ENCODE measurements at places on chromosomes 13 and 19. TPM values are rescaled to one million over a fixed set of nuclear protein-coding genes. Genes with fewer than 3 reads are reported as not detected.

DNA sequence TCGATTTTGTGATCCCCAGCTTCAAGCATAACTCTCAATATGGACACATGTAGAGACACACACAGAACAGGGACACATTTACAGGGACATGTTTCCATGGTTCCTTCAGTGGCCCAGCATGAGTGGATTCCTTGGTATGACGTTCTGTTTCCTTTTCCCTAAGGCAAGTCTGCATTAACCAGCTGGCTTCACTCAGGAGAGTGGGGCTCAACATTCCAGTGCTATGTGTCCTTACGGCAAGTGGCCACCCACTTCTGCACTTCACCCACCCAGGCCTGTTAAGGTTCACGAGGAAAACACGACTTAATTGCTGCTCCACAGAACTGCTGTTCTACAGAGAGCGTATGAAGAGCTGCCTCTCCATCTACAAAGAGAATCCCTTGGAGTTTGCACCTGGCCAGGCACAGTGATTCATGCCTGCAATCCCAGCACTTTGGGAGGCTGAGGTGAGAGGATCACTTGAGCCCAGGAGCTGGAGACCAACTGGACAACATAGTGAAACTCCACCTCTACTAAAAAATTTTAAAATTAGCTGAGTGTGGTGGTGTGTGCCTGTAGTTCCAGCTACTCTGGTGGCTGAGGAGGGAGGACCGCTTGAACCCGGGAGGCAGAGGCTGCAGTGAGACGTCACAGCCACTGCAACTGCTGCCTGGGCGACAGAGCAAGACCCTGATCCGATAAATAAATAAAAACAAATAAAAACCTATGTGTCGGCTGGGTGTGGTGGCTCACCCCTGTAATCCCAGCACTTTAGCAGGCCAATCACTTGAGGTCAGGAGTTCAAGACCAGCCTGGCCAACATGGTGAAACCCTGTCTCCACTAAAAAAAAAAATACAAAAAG lies 32.5 kb downstream of the BRD4 start:
- no peak overlapping the region for H3K4me3 ChIP-seq
- peak overlapping the region; percentile 79 for H3K27ac ChIP-seq
- H3K4me1 ChIP-seq, result peaks cover 77% of the 10 kb centered on the region
- H3K36me3 ChIP-seq, result peaks cover 11% of the 10 kb centered on the region
- no peaks in the 10 kb centered on the region for H3K27me3 ChIP-seq
- no peak for DNase-seq

Gene TMEM147
- 65.3 TPM for total RNA-seq

DNA sequence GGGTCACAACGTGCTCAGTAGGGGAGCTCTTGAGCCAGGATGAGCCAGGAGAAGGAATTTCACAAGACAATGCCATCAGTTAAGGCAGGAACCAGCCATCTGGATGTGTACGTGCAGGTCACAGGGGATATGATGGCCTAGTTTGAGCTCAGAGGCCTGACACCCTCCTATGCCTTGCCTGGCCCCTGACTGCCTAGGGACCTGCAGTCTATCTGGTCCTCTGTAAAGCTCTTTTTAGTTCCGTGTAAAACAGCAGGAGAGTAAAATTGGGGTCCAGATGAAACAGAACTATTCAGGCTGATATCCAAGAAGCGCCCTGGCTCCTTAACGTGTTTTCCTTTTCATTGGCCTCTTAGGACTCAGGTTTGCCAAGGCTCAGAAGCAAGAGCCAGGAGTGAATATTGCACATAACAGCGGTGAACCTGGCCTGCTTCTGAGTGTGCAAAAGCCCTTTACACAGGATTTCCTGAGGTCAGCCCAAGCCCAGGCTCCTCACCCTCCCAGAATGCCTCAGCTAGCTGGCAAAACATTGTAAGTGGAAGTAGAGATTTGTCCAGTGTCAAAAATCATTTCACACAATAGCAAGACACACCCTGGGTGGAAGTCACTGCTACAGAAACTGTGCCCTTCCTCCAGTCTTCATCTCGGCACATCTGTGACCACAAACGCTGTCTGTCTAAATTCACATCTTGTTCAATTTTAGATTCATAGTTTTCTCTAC lies 777.2 kb downstream of the UQCRFS1 start:
- H3K27me3 ChIP-seq, result no peaks in the 10 kb centered on the region
- no peak overlapping the region for H3K4me3 ChIP-seq
- no peak for DNase-seq
- no peaks in the 10 kb centered on the region for H3K36me3 ChIP-seq
- H3K4me1 ChIP-seq, result no peaks in the 10 kb centered on the region
- H3K27ac ChIP-seq, result no peak overlapping the region

Gene DMKN
- total RNA-seq, result not detected

DNA sequence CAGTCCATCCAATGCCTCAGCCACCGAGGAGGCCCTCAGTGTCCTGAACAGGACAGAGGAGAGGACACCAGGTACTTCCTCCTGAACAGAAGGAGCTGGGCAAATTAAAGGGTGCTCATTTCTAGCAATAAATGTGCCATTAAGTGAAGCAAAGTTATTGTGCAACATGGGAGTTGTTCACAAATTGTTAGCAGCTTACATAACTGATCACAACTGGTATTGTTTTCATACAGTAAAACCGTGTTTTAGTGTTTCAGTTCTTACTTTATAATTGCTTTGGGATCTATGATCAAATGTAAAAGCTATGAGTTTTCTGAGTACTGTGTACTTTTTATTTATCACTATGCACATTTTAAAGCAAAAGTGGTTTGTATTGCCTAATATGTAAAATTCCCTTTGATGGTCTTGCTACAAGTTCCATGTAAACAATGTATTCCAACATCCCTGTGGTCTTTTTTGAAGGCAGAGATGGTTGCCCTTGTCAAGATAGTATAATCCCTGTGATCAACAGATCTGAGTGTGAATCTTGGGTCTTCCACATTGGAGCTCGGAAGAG lies 263.1 kb downstream of the FGF14 start:
- no peaks in the 10 kb centered on the region for H3K4me1 ChIP-seq
- H3K27ac ChIP-seq, result no peak overlapping the region
- no peaks in the 10 kb centered on the region for H3K36me3 ChIP-seq
- DNase-seq, result no peak
- no peak overlapping the region for H3K4me3 ChIP-seq

Gene TMEM221
- total RNA-seq, result not detected

- no peaks in the 10 kb centered on the region for H3K27me3 ChIP-seq
- peaks cover 6% of the 10 kb centered on the region for H3K4me1 ChIP-seq
- DNase-seq, result no peak
- H3K4me3 ChIP-seq, result no peak overlapping the region
- H3K27ac ChIP-seq, result no peak overlapping the region
These were observed 135.6 kb downstream of the PAN3 start for GRCh38 chr13:28273919-28274318.

- DNase-seq, result no peak
- no peaks in the 10 kb centered on the region for H3K27me3 ChIP-seq
- no peak overlapping the region for H3K27ac ChIP-seq
- no peak overlapping the region for H3K4me3 ChIP-seq
- no peaks in the 10 kb centered on the region for H3K36me3 ChIP-seq
These were observed 34.4 kb downstream of the DCLK1 start for GRCh38 chr13:36096461-36097416.

Gene POGLUT2
- total RNA-seq, result 21.6 TPM

Gene LGALS14
- 0.37 TPM for total RNA-seq

DNA sequence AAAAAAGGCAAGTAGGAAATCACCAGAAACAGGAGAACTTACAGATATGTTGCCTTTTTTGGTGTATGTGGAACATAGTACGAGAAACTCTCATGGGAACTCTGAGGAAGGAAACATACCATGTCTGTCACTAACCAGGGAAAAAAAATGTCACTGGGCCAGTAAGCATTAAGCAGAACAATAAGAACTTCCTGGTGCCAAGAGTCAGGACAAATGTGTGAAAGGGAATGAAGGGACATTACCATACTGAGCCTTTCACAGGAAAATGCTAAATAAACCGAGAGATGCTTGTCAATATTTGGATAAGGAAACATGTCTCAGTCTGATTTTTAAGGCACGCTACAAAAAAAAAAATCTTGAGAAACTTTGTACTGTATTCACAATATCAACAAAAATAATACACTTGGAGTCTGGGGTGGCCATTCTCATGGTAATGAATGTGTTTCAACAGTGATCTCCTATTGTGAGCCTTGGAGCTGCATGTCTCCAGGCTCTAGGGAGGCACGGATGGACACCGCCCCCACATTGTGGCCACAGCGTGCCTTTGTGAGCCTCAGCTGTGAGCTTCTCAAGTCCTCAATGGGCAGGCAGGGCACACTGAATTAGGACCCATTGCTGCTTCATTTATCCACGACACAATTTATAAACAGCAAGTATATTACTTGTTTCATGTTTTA lies 113.0 kb upstream of the ARGLU1 start:
- H3K4me3 ChIP-seq, result no peak overlapping the region
- DNase-seq, result no peak
- no peaks in the 10 kb centered on the region for H3K4me1 ChIP-seq
- H3K27me3 ChIP-seq, result no peaks in the 10 kb centered on the region

Gene SERP2
- not detected for total RNA-seq

Gene KCNN4
- 43.9 TPM for total RNA-seq

Gene THSD8
- total RNA-seq, result 27.9 TPM

GRCh38 chr19:2487842-2488241 lies 11.9 kb downstream of the GADD45B start:
- H3K36me3 ChIP-seq, result peaks cover 4% of the 10 kb centered on the region
- H3K4me3 ChIP-seq, result no peak overlapping the region
- DNase-seq, result no peak
- peaks cover 50% of the 10 kb centered on the region for H3K27me3 ChIP-seq
- H3K4me1 ChIP-seq, result peaks cover 8% of the 10 kb centered on the region

Gene F7
- total RNA-seq, result not detected

GRCh38 chr13:22278336-22278929 lies 607.6 kb downstream of the FGF9 start:
- no peaks in the 10 kb centered on the region for H3K4me1 ChIP-seq
- peak; percentile 74 for DNase-seq
- no peaks in the 10 kb centered on the region for H3K36me3 ChIP-seq
- H3K27ac ChIP-seq, result no peak overlapping the region

GRCh38 chr13:44739120-44739519 lies 163.0 kb upstream of the TSC22D1 start:
- no peaks in the 10 kb centered on the region for H3K36me3 ChIP-seq
- DNase-seq, result no peak
- peaks cover 6% of the 10 kb centered on the region for H3K27me3 ChIP-seq

DNA sequence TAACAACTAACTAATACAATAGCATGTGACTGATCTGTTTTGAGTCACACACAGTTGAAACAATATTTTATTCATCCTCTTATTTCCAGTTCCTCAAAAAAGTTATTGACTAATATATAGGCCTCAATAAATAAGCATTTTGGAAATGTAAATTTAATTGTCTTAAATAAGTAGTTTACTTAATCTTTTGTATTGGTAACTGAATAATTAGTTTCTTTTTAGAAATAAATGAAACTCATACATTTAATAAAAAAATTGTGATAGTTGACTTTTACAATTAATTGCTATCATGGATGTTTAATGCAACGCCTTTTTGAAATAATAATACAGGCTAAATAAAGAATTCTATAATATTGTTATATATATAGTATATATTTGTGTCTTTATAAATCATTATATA lies 500.8 kb upstream of the PCDH20 start:
- DNase-seq, result no peak
- H3K36me3 ChIP-seq, result no peaks in the 10 kb centered on the region
- no peak overlapping the region for H3K27ac ChIP-seq
- H3K4me1 ChIP-seq, result no peaks in the 10 kb centered on the region
- H3K4me3 ChIP-seq, result no peak overlapping the region

GRCh38 chr19:18321734-18322102 lies 1.2 kb downstream of the LSM4 start:
- peak; percentile 75 for DNase-seq
- peak overlapping the region; percentile 92 for H3K4me3 ChIP-seq
- peaks cover 60% of the 10 kb centered on the region for H3K4me1 ChIP-seq
- H3K27me3 ChIP-seq, result no peaks in the 10 kb centered on the region

Gene MBD3L3
- not detected for total RNA-seq

DNA sequence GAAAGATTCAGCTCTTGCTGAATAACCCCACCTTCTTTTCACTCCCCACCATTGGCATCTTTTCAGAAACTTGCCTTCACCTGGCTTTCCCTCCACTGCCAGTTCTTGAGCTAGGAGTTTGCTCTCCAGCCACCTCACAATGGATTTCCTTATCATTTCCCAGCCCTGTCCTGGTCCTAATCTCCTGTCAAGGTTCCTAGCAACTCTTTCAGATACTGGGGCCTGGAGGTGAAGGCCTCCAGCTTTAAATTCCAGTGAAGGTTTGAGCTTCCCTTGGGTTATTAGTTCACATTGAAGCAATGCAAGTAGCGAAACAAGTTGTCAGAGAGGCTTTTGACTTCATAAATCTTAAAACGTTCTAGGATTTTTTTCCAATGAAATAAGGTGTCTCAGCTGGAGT lies 320.8 kb upstream of the MAB21L1 start:
- no peak for DNase-seq
- H3K4me1 ChIP-seq, result no peaks in the 10 kb centered on the region
- no peaks in the 10 kb centered on the region for H3K36me3 ChIP-seq
- H3K27ac ChIP-seq, result no peak overlapping the region
- no peak overlapping the region for H3K4me3 ChIP-seq
- H3K27me3 ChIP-seq, result no peaks in the 10 kb centered on the region

GRCh38 chr13:46149272-46150133 lies 32.5 kb downstream of the LCP1 start:
- H3K4me1 ChIP-seq, result peaks cover 36% of the 10 kb centered on the region
- no peak overlapping the region for H3K4me3 ChIP-seq
- H3K27ac ChIP-seq, result peak overlapping the region; percentile 20
- peaks cover 81% of the 10 kb centered on the region for H3K36me3 ChIP-seq

Gene CYP4F12
- 0.19 TPM for total RNA-seq

DNA sequence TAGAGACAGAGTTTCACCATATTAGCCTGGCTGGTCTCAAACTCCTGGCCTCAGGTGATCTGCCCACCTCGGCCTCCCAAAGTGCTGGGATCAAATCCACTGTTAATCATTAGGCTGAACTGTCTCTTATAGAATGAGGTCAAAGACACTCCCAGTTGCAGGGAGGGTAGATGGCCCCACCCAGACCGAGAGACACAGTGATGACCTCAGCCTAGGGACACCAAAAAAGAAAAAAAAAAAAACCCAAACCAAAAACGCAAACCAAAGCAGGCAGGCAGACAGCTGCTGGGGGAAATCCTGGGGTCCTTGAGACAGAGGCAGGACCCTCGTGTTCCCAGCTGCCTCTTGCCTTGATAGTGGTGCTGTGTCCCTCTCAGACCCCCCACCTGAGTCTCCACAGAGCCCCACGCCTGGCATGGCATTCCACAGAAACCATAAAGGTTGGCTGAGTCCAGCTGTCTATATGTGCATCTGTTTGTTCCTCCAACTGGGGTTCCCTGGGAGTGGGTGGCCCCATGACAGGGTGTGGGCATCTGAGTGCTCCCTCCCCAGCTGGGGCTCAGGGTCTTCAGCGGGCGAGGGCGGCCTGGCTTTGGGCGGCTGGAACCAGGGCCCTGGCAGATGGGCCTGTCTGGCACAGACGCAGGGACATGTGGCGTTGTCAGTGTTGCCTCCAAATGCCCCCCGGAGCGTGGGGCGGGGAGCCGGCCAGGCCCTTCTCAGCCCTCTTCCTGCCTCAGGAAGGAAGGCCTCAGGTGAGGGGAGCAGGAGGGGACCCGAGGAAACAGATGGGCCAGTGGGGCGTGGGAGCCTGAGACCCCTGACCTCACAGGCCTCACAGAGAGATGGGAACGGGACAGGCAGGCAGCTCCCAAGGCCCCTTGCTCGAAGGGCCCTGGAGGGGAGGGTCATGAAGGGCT lies 5.2 kb downstream of the DAND5 start:
- H3K27ac ChIP-seq, result no peak overlapping the region
- H3K27me3 ChIP-seq, result peaks cover 14% of the 10 kb centered on the region
- no peaks in the 10 kb centered on the region for H3K36me3 ChIP-seq
- no peak overlapping the region for H3K4me3 ChIP-seq
- H3K4me1 ChIP-seq, result peaks cover 1% of the 10 kb centered on the region

- H3K36me3 ChIP-seq, result no peaks in the 10 kb centered on the region
- no peak overlapping the region for H3K4me3 ChIP-seq
- peaks cover under 1% of the 10 kb centered on the region for H3K4me1 ChIP-seq
- no peak for DNase-seq
- peaks cover 11% of the 10 kb centered on the region for H3K27me3 ChIP-seq
These were observed 26.7 kb upstream of the TMEM255B start for GRCh38 chr13:113732176-113732960.
